H4 (cell line): ENCODE measurements at places on chromosomes 12 and 14. TPM values are rescaled to one million over a fixed set of nuclear protein-coding genes. Genes with fewer than 3 reads are reported as not detected.

The SRRM4 gene
- 0.04 TPM in 1 of 2 replicates, not detected in the other for total RNA-seq

The RIPK3 gene
- total RNA-seq: not detected in 2 replicates

The REC8 gene
- 0.14 and 0.54 TPM in 2 replicates for total RNA-seq

The KLHL33 gene
- total RNA-seq: not detected in 2 replicates

DNA sequence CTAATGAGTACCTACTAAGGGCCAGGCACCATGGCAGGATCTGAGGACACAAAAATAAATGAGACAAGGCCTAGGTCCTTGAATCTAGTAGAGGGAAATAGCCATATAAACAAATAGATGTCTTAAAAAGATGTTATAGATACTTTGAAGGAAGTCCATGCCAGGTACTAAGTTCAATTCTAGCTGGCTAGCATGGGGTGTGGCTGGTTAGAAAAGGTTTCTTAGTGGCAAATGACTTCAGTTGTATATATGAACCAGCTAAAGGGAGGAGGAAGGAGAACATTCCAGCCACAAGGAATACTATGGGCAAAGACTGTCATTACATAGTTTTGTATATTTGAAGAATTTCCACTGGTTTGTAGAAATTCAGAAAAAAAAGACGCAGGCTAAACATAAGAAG, 133.6 kb upstream of the BMP4 start:
- DNase-seq: no peak

The TPH2 gene
- not detected in 2 replicates for total RNA-seq

GRCh38 chr12:50918584-50919316, 33.6 kb upstream of the HIGD1C start:
- no peak for DNase-seq

DNA sequence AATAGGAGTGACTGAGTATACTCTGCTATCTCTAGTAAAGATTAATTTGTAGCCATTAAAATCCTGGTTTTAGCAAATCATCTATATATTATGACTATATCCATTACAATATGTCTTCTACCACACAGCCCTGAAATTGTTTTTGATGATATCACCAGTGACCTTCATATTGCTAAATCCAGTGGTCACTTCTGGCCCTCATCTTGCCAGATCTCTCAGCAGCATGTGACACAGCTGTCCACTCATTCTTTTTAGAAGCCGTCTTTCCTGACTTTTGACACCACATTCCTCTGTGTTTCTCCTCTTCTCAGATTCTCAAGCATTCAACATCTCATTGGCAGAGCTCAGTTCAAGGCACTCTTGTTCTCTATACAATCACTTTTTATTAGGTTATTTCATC, 54.9 kb downstream of the CPNE8 start:
- no peak for DNase-seq

- DNase-seq: no peak
These were observed 132.5 kb upstream of the RFLNA start for GRCh38 chr12:124162151-124163110.

The PRKAG1 gene
- 94.4 and 105 TPM in 2 replicates for total RNA-seq
